Ovary (tissue), 10 donors: ENCODE measurements at places on chromosomes 5 and 9.

DNA sequence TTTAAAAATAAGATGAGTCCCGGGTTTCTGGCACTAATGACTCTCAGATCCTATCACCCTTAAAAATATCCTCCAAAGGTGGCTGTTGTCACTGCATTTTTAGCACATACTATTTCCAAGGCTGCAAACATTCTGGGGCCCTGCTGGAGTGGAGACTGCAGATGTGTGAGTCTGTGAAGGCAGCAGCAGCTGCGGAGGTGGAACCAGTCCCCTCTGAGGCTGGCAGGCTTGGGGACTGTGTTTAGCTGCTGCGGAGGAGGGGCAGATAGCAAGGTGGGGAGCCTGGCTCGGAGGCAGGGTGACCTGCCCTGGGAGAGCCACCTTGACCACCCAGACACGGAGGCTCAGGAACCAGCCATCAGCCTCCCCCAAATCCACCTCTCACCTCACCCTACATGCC lies 77.0 kb downstream of the C5orf15 start:
- no peak for DNase-seq

DNA sequence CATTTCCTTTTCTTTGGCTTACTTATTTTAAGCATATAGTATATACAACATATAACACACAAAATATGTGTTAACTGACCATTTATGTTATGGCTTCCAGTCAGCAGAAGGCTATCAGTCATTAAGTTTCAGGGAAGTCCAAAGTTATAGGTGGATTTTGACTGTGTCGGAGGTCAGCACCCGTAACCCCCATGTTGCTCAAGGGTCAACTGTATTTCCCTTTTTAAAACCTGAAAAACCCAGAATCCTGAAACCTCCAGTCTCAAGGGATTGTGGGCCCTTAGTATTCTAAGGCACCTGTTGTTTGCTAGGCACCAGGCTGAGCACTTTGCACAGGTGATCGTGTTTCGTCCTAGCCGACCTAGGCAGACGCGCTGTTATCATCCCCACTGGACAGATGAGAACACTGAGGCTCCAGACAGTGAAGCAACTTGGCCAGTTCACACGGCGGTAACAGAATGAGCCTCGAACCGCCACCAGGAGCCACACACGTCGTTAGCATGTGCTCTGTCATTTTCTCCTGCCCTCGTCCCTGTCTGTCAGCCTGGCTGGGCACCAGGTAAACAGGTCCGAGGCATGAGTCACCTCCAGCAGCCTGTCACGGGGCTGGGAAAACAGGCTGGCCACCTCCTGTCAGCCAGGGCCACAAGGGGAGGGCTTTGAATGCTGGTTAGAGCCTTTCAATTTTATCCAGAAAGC lies 39.9 kb downstream of the DUSP1 start:
- DNase-seq, result no peak

DNA sequence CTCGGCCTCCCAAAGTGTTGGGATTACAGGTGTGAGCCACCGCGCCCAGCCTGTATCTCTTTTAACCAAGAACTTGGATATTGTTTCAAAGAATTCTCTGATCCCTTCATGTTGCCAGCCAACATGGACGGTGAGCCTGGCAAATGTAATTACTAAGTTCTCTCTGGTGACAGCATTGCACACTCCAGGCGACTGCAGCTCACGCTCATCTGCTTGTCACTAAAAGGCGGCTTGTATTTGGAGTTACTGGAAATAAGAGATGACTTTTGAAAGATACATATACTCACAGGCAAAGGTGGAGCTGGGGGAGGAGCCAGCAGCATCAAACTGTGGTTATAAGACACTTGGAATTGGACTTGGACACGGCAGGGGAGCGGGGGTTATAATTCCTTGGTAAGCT lies 172.3 kb downstream of the SLIT3 start:
- no peak for DNase-seq

- no peak for DNase-seq
These were observed 92.9 kb upstream of the LPAR1 start for GRCh38 chr9:111131211-111131610.

GRCh38 chr9:75138260-75139040 lies 50.1 kb downstream of the OSTF1 start:
- no peak for DNase-seq

DNA sequence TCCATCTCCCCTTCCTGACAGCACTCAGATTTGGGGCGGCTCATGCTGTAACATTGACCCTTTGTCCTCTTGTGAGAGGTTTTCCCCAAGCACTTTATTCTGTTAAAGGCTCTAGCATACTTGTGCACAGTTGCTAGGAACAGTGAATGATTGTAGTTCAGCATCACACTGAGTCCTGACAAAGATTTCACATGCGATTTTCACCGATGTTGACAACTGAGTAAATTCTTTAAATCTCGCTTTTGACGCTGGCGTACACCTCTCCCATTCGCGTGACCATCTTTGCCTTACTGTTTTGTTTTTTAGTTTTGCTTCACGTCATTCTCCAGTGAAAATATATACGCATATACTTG lies 780 bp downstream of the CDC37L1 start:
- DNase-seq, result no peak

- DNase-seq, result no peak
These were observed 605.9 kb upstream of the KLF4 start for GRCh38 chr9:108095496-108095895.

DNA sequence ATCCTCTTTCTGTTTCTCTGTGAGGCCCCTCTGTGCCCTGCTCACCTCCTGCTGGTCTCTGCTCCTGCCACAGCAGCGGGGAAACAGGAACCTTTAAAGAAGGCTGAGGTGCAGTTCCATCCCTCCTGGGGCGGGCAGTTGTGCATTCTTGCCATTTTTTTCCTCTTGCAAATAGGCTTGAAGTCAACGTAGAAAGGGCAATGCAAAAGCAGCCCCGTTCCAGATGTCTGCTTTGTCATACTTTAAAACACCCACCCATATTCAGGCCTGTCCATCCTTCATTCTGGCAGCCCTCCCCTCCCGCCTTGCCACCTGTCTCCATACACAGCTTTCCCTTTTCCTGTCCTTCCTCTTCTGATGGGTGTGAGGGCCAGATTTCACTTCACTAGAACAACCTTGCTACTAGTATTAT lies 65.4 kb upstream of the KLF9 start:
- DNase-seq, result no peak

DNA sequence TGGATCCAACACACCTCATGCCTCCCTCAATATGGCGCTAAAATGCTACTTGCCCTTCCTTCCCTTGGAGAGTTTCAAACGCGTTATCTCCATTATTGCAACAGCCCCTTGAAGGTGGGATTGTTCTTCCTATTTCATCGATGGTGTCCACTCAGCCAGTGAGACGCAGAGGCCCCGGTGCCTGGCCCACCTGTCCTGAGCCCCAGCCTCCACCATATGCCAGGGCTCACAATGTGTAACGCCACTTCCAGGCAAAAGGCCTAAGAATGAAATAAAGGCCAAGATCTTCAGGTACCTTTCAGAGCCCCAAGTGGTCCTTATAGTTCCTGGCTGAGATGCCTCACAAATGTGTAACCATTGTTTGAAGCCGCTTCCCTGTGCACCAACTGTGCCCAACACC lies 170.7 kb upstream of the PHYKPL start:
- no peak for DNase-seq

DNA sequence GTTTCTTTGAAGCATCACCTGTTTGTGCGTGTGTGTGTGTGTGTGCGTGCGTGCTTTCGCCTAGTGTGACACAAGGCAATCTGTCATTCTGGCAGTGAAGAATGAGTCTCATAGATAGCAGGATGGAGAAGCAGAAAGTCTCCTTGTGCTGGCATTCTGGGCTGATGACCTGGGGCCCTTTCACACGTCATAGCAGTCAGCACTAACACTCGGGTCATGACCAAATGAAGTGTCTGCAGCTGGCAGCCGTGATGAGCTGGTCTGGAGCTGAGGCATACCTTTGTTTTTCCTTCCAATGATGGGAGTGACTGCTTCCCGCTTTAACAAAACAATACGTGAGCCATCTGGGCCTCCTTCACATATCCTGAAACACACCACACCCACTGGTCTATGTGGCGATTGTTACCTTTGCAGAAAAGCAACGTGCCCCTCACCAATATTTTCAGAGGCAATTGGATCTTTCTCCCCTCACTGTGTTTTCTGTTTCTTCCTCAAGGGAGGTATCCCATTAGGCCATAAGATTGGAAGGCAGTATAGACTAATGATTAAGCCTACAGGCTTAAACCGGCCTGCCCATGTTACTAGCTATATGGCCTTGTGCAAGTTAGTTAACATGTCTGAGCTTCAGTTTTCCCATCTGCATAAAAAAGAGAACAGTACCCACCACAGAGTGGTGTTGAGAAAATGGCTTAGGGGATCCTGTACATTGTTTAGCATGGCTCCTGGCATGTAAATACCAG lies 88.8 kb downstream of the SREK1 start:
- DNase-seq, result no peak

- no peak for DNase-seq
These were observed 601.5 kb downstream of the IRX1 start for GRCh38 chr5:4197151-4197550.

- no peak for DNase-seq
These were observed 227.5 kb downstream of the CACNA1B start for GRCh38 chr9:138105123-138105415.

- no peak for DNase-seq
These were observed 15.4 kb upstream of the C9 start for GRCh38 chr5:39379693-39380092.

DNA sequence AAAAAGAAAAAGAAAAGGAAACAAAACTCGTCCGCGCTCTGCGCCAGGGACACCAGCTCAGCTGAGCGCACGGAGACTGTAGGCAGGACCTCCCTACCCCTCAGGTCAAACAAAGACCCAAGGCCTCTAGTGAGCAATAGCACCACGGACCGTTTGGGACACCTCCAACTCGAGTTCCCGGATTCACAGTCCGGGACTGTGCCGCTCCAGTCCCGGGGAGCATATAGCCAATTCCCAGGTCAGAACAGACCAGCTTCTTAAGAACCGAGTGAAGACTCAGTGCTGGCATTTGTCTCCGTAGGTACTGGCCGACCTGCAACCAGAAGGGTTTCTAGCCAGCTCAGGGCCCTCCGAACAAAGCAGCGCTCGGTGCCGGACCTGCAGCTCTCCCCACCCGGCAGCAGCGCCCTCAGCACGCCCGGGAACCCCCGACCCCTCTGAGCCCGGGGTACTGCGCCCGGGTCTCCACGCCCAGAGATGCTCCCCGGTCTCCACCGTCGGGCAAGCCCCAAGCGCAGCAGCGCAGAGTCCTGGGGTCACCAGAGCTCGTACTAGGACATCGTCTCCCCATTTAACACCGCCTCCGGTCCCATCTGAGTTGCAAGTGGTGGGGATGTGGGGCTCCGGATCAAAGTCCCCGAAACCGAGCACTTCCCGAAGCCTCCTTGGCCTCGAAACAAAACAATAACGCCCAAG lies 591 bp downstream of the ABCA1 start:
- peak; percentile 41 for DNase-seq

GRCh38 chr5:169717288-169717687 lies 80.2 kb downstream of the DOCK2 start:
- DNase-seq, result no peak

DNA sequence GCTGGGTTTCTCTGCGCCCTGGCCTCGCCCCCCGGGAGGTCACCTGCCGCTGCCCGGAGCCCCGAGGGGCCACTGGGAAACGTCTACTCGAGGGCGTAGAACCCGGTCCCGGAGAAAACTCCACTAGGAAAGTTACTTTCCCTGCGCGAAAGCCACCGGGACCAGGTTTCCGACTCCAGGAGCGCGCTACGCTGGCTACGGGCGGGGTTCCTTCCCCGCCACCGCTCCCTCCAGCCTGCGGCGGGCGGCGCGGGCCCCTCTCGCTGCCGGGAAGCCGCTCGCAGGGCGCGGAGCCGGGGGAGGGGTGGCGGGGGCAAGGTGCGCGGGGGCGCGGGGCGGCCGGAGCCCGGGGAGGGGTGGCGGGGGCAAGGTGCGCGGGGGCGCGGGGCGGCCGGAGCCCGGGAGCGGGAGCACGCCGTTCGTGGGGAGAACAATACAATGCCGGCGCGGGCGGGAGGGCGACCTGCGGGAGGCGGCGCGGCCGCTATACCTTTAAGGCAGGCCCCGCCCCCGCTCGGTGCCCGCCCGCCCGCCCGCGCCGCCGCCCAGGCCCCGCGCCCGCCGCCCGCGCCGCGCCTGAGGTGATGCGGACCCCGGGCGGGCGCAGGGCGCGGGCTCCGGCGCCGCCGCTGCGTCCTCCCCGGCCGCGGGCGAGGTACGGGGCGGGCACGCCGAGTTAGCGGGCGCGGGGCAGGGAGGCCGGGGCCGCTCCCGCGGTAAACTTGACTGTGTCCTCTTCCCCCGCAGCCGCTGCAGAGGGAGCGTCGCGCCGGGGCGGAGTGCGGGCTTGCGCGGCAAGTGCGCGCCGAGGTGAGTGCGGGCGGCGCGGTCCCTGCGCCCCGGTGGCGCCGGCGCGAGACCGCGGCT lies 278.1 kb downstream of the AOPEP start:
- DNase-seq, result peak; percentile 78

- DNase-seq, result peak; percentile 40
These were observed 4.1 kb upstream of the RXRA start for GRCh38 chr9:134321946-134322741.

GRCh38 chr9:84404095-84404686 lies 63.6 kb upstream of the SLC28A3 start:
- no peak for DNase-seq

- DNase-seq, result no peak
These were observed 93.3 kb downstream of the MELK start for GRCh38 chr9:36665921-36666431.

DNA sequence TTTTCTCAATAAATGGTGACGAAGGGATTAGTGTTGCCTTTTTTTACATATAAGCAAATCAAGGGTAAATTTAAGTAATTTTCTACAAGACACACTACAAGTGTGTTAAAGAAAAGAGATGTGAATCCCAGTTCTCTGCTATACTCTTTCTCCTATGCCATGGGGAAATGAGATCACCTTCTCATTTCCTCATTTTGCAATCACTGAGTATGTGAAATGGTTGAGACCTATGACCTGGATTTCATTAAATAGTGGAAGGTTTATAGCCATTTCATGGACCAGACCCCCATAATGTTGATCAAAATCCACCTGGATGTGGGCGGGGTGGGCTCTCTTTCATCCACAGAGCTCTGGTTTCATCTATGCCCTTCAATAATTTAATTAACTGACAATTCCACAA lies 66.9 kb upstream of the SLIT3 start:
- DNase-seq, result no peak

DNA sequence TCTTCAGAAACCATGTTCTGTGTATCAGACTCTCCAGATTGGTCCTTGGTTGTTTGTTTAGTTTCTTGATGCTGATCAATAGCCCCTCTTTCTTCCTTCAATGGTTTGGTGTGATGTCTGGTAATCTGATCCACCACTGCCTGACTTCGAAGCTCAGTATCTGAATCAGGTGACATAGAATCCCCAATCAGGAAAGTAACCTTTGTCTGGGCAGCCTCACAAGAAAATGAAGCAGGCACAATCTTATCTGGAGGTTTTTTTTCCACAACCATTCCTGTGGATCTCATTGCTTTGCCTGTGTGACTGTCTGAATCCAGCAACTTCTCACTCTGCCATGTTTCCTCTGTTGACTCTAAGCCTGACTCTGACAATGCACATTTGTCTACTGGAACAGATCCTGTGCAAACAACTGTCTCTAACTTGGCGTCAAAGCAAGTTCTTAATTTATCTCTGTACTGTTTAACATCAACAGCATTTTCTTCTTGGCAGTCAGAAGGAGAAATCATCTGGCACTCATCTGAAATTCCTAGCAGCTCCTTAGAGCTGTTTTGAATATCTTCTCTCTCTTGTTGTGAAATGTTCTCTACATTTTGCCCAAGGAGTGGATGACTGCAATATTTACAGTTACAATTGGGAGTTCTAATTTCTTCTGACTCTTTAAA lies 37.1 kb upstream of the RAPGEF6 start:
- DNase-seq, result no peak

- DNase-seq, result no peak
These were observed 10.5 kb downstream of the DOCK2 start for GRCh38 chr5:169647566-169647965.
